ENCODE measurements at places on chromosomes 12 and 14. TPM values are rescaled to one million over a fixed set of nuclear protein-coding genes. Genes with fewer than 3 reads are reported as not detected.

SLC25A21 gene
- 0.54 TPM for total RNA-seq

ORMDL2 gene
- 14.8 TPM for total RNA-seq

GARIN6 gene
- total RNA-seq = not detected

CLEC1B gene
- total RNA-seq = 0.27 TPM

BATF gene
- total RNA-seq = 24.2 TPM

RFLNA gene
- 0.27 TPM for total RNA-seq

COX8C gene
- not detected for total RNA-seq

NGB gene
- not detected for total RNA-seq

ZBTB25 gene
- total RNA-seq = 8.3 TPM

C12orf50 gene
- total RNA-seq = not detected

RNF34 gene
- total RNA-seq = 53.1 TPM

ISCA2 gene
- total RNA-seq = 17.2 TPM

MRPL52 gene
- 16.2 TPM for total RNA-seq

DACT1 gene
- total RNA-seq = 3.8 TPM

OR11H7 gene
- not detected for total RNA-seq

KRT3 gene
- not detected for total RNA-seq

Data from hematopoietic multipotent progenitor cell (in vitro differentiated cells).